Large intestine (tissue), 12 donors: ENCODE measurements at places on chromosomes 3 and 15. TPM values are rescaled to one million over a fixed set of nuclear protein-coding genes. Genes with fewer than 3 reads are reported as not detected.

DNA sequence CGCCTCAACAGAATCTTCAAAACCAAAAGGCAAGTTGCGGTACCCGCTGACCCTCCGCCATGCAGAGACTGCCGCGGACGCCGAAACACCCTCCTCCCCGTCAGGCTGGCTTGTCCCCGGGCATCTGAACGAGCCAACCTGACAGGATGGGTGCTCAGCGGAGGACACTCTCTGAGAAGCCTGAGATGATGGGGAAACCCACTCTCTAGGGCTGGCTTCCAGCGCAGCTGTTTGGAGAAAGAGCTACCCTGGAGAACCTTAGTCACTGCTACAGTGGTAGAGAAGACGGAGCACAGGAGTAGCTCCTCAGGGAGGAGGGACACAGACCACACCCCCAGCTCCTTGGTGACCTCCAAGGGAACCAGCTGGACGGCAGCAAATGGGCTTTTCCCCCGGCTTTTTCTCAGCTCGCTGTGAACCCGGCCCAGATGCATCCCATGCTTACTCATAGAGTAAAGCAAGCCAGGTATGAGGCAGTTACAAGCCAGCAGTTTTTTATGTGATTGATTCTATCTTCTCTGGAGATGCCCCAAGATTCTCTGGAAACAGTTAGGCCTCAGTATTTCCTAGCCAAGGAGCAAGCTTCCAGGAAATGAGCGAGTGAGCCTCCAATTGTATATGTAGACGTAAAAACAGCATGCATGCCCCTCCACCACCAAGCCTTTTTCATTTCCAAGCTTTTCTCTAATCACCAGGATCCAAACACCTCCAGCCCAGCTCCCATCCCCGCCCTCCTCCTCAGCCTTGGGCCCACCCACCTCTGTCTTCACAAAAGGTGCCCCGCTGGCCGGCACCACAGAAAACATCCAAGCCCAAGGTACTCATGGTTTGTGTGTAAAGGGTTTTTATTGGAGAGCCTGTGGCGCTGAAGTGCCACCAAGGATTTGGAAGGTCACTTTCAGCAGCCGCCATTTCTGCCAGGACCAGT lies 38.7 kb downstream of the FAM174B start:
- H3K27me3 ChIP-seq: no peaks in the 10 kb centered on the region
- peaks cover 3% of the 10 kb centered on the region for H3K36me3 ChIP-seq
- DNase-seq: no peak
- peak overlapping the region; percentile 52 for H3K27ac ChIP-seq

GRCh38 chr3:148068466-148068865 lies 629.2 kb upstream of the AGTR1 start:
- H3K36me3 ChIP-seq: no peaks in the 10 kb centered on the region
- no peaks in the 10 kb centered on the region for H3K4me1 ChIP-seq
- no peak overlapping the region for H3K27ac ChIP-seq
- DNase-seq: no peak
- no peak overlapping the region for H3K4me3 ChIP-seq
- no peaks in the 10 kb centered on the region for H3K27me3 ChIP-seq

DNA sequence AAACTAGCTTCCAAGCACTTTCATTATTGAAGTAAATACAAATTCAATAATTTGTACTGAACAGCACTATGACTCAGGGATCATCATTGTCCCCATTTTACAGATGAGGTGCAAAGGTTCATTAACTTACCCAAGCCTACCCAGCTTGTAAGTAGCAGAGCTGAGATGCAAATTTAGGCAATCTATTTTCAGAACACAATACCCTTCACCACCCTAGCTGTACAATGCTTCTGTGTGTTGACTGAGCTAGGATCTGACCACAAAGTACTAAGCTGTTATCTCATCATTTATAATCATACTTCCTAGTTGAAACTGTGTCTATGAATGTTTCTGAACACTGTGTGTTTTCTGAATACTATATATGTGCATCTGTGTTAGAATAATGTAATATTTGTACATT lies 3.2 kb upstream of the ILDR1 start:
- no peak for DNase-seq
- no peaks in the 10 kb centered on the region for H3K36me3 ChIP-seq
- peaks cover 4% of the 10 kb centered on the region for H3K4me1 ChIP-seq
- H3K27me3 ChIP-seq: peaks cover 4% of the 10 kb centered on the region
- no peak overlapping the region for H3K4me3 ChIP-seq

DNA sequence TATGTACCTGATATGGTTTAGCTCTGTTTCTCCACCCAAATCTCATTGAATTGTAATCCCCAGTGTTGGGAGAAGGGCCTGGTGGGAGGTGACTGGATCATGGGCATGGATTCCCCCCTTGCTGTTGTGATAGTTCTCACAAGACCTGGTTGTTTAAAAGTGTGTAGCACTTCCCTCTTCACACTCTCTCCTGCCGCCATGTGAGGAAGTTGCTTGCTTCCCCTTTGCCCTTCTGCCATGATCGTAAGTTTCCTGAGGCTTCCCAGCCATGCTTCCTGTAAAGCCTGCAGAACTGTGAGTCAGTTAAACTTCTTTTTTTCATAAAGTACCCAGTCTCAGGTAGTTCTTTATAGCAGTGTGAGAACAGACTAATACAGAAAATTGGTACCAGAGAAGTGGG lies 93.1 kb downstream of the C3orf70 start:
- H3K36me3 ChIP-seq: peaks cover 5% of the 10 kb centered on the region
- no peaks in the 10 kb centered on the region for H3K4me1 ChIP-seq
- H3K4me3 ChIP-seq: no peak overlapping the region
- no peak overlapping the region for H3K27ac ChIP-seq
- no peak for DNase-seq

Gene GOLGA6D
- 0.04 TPM for polyA plus RNA-seq

DNA sequence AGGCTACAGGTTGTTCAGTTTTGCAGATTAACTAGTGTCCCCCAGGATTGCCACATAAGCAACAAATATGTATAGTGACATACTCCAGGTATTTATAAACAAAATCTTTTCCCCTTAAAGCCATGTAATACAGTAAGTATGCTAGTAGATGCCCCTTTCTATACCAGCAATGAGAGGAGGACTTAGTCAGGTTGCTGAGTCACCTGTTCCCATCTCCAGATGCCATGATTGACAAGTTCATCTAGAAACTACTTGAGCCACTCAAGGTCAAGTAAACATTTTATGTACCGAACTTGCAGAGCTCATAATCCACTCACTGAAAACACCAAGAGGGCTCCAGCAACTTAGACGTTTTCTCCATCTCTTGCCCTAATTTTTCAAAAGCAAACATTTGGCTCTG lies 18.2 kb downstream of the SLC9A9 start:
- H3K27ac ChIP-seq: no peak overlapping the region
- H3K4me3 ChIP-seq: no peak overlapping the region
- H3K36me3 ChIP-seq: no peaks in the 10 kb centered on the region
- H3K27me3 ChIP-seq: no peaks in the 10 kb centered on the region
- DNase-seq: no peak

Gene MORC1
- polyA plus RNA-seq: 0.01 TPM

- DNase-seq: peak; percentile 75
- H3K27me3 ChIP-seq: peaks cover 60% of the 10 kb centered on the region
- peak within 1 kb of the TSS; percentile 64 for H3K4me3 ChIP-seq
- H3K27ac ChIP-seq: peak within 1 kb of the TSS; percentile 86
- H3K36me3 ChIP-seq: no peaks in the 10 kb centered on the region
- H3K4me1 ChIP-seq: peaks cover 6% of the 10 kb centered on the region
Measured at GRCh38 chr3:64687781-64688604, at the start of gene ADAMTS9. Gene ADAMTS9, minus strand, starts transcription at chr3:64688000. Its CDS starts 343 bp downstream, at chr3:64687657.

DNA sequence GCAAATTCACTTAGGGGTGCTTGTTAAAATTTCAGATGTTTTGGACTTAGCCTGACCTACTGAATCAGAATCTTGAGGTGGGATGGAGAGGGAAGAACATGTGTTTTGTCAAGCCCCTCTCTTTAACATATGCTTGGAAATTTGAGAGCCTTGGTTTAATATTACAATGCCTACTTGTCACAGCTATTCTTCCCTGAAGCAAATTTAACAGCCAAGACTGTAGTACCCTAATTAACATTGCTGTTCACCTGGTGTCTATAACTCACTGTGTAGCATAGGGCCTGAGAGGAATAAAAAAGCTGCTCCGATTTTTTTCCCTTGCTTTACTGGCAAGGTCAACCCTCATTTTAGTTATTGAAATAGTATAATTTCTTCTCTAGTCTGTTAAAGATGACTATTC lies 880.1 kb downstream of the CADM2 start:
- H3K27me3 ChIP-seq: no peaks in the 10 kb centered on the region
- no peaks in the 10 kb centered on the region for H3K4me1 ChIP-seq
- no peaks in the 10 kb centered on the region for H3K36me3 ChIP-seq
- no peak overlapping the region for H3K27ac ChIP-seq
- DNase-seq: no peak
- H3K4me3 ChIP-seq: no peak overlapping the region

GRCh38 chr15:88571153-88571851 lies 24.8 kb upstream of the DET1 start:
- H3K27me3 ChIP-seq: no peaks in the 10 kb centered on the region
- peak; percentile 50 for DNase-seq
- H3K36me3 ChIP-seq: no peaks in the 10 kb centered on the region

Gene LRRC2
- polyA plus RNA-seq: 0.72 TPM

DNA sequence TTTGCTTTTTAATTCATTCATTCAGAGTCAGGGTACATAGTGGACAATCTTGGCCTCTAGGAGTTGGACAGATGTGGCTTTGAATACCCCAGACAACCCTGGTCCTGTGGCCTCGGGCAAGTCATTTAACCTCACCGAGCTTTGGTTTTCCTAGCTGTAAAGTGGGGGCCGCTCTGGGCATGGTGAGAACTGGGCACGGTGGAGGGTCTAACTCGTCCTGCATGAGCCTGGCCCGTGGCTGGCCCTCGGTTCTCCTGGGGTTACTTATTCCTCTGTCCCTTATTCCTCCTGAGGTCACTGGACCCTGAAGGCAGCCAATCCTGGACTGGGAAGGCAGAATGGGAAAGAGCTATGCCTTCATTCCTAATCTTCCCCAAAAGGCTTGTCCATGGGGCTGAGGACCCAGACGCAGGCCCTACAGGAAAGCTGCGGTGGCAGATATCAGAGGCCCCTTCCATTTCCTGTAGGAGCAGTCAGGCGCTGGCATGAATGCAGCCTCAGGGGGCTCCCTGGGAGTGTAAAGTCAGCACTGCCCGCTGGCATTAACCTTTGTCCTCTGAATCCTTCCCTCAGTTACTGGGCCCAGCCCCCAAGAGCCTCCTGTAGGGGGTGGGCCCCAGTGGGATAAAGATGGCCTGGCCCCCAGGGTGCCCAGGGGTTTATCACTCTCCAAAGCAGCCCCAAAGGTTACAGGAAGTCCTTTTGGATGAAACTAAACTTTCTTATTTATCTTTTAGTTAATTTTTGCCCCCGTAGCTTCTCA lies 17.9 kb upstream of the SEC13 start:
- peaks cover 32% of the 10 kb centered on the region for H3K4me1 ChIP-seq
- H3K27ac ChIP-seq: peak overlapping the region; percentile 83
- no peaks in the 10 kb centered on the region for H3K27me3 ChIP-seq

DNA sequence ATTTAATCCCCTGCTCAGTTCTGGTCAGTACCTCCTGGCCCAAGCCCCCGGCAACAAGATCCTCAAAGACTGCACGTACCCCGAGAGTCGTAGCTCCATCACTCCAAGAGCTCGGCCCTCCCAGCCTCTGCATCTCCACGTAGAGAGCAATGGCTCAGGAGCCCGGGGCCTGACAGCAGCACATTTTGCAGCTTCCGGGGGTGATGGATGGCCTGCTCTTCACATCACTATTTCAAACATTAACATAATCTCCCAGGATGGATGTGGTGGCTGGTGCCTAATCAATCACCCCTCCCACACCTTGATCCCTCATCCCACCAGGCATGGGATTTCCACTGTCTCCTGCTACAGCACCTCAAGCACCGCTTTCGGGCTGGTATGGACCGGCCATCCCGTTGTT lies 28.1 kb downstream of the CACNA2D2 start:
- no peak overlapping the region for H3K4me3 ChIP-seq
- no peak overlapping the region for H3K27ac ChIP-seq
- H3K4me1 ChIP-seq: no peaks in the 10 kb centered on the region
